ENCODE measurements at places on chromosomes 3 and 15.

- DNase-seq: no peak
These were observed 101.2 kb downstream of the TPRA1 start for GRCh38 chr3:127489357-127489756.

DNA sequence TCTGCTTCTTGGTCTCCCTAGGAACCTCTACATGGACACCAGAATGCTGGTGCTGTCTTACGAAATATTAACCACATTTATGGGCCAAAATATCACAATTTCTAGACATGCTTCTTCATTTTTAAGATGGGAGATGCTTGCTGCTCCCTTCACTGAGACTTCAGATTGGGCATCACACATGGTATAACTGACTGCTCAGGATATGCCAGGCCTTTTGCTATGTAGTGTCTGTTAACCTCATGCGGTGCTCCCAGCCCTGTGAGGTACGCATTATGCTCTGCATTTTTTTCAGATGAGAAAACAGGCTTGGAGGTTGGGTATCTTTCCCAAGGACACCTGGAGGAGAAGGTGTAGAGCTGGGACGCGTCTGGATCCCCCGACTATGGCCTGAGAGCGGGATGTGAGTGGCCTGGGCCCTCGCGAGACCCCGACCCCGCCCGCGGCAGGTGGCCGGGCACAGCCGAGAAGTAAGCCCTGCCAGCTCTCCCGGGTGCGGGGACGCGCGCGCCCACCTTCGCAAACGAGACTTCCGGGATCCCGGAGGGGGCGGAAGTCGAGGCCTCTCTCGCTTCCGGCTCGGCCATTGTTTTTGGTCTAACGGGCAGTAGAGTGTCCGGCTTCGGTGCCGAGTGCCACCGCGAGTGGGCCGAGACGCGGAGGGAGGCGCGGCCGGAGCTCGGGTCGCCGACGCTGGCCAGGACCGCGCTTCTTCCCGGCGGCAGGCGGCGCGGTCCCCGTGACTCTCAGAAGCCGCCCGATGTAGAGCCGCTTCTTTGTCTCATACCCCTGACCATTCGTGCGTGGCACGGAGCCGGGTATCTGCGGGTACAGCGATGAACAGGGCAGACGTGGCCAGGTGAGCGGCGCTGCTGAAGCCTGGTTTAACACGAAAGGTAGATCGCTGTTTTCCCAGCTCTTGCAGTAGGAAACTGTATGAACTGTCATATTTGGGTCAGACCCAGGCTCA, at the start of gene ZKSCAN7:
Gene ZKSCAN7, plus strand, starts transcription at position 568 of the 967 bp plus-strand sequence. CDS start 1,855 bp downstream, outside the sequence.
- DNase-seq: peak; percentile 45

DNA sequence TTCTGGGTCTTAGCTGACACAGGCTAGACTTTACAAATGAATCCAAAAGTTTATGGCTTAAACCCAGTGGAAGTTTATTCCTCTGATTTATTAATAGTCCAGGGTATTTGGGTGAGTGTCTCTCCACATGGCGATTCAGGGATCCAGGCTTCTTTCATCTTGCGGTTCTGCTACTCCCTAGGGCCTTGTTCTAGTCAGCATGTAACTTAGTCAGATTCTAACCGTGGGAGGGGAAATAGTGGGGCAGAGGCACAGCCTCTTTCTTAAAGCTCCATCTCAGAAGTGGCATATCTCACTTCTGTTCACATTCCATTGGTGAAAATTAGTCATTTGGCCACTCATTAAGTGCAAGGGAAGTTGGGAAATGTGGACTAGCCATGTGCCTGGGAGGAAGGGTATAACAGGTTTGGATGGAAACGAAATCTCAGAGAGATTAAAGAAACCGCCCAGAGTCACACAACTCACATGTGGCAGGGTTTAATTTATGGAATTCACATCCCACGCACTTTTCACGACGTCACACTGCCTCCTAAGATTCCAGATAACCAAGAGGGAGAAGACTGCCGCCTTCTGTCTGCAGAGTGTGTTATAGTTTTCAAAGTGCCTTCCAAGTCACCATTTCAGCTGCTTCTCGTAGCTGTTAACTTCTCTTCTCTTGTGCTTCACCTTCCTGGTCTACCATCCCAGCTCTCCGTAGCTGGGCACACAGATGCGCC, 11.4 kb upstream of the RASGRF1 start:
- DNase-seq: no peak

DNA sequence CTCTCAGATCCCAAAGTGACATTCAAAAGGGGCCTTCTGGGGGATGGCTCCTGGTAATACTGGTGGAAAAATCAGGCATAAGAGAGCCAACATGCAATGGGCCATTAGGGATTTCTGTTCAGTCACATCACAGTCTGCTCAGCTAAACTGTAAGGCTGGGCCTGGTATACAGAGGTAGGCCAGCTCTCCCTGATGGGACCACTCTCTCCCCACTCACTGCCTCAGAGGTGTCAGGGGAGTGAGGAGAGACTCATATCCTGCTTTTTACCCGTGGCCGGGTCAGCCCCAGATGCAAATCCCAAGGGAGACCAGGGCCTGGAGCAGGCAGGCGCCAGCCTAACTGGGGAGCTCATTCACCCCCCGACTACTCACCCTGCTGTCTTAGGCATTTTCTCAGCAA, 48.1 kb upstream of the TPM1 start:
- no peak for DNase-seq

DNA sequence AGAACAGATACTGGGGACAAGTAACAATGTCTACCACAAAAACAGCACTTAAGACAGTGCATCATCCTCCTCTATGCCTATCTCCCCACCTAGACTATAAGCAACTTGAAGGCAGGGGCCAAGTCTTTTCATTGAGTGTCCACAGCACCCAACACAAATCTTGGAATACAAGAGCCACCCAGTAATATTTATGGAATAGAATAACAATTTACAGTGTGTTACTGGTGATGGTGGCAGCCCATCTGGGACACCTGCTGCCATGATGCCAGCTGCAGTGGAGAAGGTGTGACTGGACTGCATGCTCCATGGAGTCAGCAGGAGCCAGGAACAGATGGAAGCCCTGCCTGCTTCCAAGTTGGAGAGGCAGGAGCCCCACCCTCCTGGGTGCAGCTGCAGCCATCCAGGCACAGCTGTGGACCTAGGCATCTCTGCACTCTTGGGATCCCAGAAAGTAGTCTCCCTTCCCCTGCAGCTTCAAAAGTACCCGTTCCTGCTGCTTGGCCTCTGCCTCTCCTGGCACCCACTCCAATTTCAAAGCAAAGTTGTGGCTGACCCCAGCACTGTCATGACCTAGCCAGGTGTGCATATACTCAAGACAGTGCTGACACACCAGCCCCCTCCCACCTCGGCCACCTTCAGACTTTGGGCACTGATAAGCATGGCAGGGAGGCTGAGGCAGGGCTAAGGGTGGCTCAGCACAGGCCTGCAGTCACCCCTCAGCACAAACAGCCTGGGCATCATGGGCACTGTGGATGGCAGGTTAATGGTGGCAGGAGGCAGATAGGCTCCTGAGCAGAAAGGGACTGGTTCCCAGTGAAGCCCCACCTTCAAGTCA, 94.5 kb downstream of the TPRA1 start:
- no peak for DNase-seq

GRCh38 chr3:2643606-2644005, 466.6 kb downstream of the IL5RA start:
- DNase-seq: no peak

DNA sequence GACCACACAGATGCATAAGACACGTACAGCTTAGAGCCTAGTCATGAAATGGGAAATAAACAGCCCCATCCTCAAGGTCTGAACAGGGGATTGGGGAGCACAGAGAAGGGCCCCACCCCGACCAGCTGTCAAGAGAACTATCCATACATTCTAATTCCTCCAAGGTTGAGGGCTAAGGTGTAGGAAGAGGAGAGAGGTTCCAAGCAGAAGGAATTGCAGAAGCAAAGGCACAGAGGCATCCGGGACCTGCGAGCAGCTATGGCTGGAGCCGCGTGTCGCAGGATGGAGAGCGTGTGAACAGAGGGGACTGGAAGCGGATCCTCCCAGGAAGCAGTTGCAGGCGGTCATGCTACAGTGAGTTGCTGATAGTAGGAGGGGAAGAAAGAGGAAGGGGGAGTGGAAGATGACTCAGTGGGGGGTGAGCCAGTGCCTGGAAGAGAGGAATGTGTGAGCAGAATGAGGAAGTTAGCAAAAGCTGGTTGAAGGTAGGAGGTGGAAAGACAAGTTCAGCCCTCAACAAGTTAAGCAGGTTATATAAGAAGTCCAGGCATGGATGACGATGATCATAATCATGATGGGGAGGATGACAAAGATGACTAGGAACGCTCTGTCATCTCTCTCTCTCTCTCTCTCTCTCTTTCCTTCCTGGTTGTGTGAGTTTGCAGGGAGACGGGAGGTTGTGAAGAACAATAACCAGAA, 89.7 kb downstream of the LIPC start:
- peak; percentile 49 for DNase-seq

DNA sequence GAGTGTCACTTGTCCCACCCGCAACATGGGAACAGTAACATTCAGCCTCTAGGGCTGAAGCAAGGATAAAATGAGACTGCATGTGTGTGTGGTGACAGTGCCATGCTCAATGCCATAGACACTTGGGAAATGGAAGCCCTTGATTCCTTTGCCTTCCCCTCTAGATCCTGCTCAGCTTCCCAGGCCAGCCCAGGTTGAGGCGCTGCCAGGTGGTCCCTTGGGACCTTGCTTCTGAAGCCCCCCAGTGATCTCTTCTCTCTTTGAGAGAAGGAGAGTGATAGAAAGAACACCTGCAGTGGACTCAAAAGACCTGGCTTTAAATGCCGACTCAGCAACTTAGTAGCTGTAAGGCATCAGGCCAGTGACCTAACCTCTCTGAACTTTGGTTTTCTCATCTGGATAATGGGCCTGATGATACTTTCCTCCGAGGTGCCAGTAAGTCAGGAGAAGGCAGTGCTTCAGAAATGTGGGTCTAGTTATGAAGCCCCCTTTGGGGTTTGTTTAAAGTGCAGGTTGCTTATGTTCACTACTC, 144.5 kb downstream of the RPLP1 start:
- DNase-seq: no peak

DNA sequence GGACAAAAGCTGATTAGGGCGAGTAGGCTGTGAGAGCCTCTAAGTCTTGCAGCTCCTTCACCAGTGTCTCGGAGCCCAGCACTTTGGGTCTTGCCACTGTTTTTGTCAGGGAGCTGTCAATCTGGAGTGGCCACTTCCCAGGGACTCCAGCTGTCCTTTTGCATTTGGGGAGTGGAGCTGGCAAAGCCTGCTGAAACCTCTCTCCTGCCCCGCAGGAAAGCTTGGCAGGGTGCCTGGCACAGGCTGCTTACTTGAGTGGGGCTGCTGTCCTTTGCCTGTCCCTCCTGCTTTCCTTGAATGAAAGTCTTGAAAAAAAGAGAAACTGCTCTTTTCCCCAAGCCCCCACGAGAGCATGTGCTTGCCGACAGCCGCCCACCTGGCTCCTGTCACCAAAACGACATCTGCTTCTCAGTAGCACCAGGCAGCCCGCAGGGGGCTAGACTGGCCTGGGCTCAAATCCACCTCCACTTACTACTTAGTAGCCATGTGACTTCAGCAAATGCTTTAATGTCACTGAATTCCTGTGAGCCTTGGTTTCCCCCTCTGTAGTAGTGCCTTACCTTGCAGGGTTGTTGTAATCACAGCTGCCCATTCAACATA, 13.7 kb downstream of the USP13 start:
- DNase-seq: no peak

DNA sequence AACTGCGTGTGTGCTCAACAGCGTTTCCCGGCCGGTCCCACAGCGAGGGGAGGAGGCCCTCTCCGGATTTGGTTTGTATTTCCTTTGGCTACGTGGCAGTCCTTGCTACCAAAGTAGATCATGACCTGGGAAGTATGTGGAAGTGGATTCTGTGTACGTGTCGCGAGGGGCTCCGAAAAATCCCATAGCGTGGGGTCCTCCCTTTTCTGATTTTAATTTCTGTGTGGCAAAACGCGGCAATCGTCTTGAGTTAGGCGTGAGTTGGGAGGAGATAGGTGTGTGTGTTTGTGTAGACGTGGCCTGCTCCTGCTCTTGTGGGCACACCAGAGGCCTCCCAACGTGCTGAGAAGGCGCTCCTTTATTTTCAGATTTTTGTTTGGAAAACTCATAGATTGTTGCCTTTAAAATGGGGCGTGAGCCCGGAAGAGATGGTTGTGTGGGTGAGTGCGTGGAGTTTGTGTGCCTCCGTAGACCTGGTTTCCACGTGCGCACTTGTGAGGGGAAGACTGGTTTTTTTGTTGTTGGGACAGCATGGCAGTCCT, 1.2 kb downstream of the TRIM71 start:
- no peak for DNase-seq

DNA sequence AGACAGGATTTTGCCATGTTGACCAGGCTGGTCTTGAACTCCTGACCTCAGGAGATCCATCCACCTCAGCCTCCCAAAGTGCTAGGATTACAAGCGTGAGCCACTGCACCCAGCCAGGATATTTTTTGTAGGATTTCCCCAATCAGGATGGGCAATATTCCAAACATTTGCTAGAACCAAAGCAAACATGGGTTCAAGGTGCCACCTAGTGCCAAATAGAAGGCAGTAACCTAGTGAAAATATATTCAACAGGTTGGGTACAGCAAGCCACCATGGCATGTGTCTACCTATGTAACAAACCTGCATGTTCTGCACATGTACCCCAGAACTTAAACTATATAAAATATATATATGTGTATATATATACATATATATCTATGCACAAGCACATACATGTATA, 185.9 kb upstream of the CADM2 start:
- no peak for DNase-seq

- no peak for DNase-seq
These were observed 79.7 kb downstream of the SEC22A start for GRCh38 chr3:123281406-123281805.

- no peak for DNase-seq
These were observed 102.5 kb downstream of the ZMAT3 start for GRCh38 chr3:178969004-178969700.

DNA sequence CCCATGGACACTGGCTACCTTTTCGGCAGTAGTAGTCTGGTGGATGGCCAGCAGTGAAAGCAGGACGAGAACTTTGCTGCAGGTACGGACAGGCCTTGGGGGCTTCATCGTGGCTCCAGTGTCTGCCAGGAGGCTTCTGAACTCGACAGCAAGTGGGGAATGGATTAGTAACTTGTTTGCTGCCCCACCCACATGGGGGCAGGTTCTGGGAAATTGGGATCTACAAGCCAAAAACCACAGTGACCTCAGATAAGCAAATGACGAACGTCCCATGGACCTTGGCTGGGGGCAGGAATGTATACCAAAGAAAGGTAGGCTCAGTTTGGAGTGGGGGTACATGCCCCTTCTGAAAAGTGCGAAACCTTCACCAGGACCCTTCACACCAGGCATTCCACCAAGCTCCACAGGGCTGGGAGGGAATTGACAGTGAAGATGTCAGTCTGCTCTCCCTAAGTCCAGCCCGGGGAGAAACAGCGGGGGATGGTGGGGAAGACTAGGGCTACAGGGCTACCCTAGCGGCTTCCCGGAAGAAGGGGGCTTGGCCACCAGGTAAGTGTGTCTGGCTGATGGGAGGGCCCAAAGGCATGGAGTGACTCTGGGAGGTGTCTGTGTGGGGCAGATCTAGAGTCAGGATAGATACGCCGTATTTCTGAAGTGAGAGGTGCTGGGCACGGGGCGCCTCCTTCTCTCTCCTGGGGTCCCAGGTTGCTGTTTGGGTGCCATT, at the start of gene ITIH4:
Gene ITIH4, minus strand, starts transcription at position 138 of the 724 bp plus-strand sequence. Its CDS starts 30 bp downstream, at position 108.
- no peak for DNase-seq

GRCh38 chr3:14241716-14242115, 63.1 kb downstream of the LSM3 start:
- DNase-seq: no peak
